Stimulated activated CD8-positive, alpha-beta memory T cell treated with anti-CD3 and anti-CD28 coated beads, Interleukin-4, amount 100 ng/mL, for 24 hours (primary cell): ENCODE measurements at places on chromosomes 11 and 22.

DNA sequence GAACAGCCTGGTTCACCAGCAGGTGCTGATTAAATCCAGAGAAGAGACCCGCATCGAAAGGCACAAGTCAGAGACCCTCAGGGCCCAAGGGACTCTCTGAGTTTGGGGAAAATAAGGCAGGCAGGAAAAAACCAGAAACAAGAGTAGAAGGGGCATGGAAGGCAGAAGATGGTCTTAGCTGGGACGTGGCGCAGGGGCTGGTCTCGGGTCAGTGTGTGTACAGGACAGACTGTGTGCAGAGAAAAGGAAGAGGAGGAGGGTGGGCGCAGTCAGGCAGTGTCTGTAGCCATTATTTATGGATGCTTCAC is 31.3 kb downstream of the PPP2R1B start:
- no peak for DNase-seq

DNA sequence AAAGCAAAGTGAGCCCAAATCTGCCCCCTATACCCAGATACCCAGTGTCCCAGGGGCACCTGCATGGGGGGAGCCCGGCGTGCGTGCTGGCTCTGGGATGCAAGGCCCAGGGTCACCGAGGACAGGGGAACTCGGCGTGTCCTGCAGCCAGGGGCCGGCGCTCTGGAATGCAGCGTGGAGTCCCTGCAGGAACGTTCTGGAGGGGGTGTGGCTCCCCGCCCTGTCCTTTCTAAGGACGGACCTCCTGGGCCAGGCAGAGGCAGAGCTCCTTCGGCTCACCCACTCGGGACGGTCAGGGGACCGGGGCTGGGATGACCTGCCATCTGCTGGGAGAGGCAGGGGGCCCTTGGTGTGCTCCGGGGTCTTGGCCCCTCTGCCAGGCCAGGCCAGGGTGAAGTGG is 1196.8 kb downstream of the BRD1 start:
- DNase-seq, result no peak

GRCh38 chr11:69366591-69366990 is 72.6 kb downstream of the MYEOV start:
- no peak for DNase-seq

- no peak for DNase-seq
Observed at GRCh38 chr22:20198557-20199319, 47.9 kb upstream of the CCDC188 start.

DNA sequence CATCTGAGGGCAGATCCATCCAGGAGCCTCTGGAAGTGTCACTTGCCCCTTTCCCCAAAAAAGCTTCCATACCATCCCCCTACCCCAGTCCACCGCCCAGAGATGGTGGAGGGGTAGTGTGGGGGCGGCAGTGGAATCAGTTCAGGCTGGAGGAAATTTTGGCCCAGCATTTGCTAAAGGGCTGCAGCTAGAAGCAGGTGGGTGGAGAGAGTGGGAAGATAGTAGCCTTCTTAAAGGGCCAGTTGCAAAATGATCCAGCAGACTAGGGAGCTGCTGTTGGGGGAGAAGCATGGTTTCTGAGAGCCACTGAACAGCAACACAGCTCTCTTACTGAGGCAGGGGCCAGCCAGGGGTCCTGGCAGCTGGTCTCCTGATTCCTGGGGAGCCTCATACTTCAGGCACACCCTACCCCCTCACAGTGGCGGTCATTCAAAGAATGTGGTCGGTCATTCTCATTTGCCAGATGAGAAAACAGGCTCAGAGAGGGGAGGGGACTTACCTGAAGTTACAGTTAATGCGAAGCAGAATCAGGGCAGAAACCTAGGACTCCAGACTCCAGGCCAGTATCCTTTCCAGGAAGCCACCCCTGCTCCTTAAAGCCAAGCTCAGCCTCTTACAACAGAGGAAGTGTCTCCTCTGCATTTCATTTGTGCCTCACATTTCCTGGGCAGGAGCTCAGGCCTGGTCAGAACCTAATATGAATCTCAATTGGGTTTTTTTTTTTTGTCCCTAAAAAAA is 5.4 kb downstream of the SEC14L2 start:
- DNase-seq, result no peak

DNA sequence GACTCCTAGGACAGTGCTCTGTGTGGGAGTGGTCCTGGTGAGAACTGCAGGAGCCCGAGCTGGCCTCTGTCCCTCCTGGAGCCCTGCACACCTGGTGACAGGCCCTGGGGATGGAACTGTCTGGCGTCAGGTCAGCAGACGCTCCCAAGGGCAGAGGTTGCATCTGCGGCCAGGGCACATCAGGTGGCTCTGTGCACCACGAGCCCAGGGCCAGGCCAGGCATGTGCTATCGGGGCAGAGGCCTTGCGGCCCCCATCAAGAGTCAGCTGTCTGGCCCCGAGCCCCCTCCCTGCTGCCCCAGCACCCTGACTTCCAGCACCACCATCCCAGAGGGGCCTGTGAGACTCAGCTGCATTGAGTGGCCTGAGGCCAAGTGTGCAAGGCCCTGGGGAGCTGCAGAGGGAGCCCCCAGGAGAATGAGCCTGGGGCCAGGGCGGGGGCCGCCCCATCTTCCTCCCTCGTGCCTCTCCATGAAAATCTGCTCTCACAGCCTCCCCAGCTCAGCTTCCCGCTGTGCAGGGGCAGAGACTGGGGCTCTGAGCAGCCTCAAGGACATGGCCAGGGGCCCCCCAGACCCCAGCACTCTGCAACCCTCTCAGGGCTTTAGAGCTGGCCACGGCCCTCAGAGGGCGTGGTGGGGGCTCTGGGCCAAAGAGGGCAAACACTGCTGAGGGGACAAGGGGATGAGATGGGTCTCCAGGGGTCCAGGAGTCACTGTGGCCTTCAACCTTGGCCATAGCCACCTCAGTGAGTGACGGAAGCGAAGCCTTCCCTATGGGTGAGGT is 56.4 kb downstream of the RTL6 start:
- no peak for DNase-seq

DNA sequence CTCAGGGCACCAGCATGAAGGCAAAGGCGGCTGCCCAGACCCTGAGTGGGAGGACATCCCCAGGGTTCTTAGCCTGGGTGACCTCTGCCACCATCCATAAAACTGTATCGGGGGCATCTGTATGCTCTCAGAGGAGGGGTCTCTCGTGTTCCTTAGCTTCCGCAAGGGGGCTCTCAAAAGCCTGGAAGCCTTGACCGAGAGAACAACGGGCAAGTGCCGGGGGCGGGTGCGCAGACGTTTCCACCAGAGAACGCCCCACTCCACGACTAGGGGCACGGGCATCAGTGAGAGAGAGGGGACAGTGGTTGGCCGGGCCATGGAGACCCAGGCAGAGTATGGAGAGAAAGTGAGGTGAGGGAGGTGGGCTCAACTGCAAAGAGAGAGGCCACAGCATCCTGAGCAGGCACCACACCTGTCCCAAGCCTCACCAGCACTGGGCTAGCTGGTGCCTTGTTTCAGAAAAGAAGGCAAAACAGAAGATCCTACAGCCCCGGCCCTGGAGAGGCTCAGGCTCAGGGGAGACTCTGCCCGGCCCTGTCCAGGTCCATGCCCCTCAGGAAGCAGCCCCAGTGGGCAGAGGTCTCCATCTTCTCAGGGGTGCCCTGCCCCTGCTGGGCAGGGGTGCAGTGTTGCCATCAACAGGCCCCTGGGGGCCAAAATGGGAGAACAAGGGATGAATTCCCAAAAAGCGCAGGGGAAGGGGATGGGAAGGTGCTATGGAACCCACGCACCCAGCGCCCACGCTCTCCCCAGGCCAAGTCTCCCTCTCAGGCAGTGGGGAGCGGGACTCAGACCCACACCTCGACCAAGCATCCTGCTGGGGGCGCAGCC is 5.9 kb downstream of the TSPAN32 start:
- no peak for DNase-seq

- DNase-seq, result no peak
Observed at GRCh38 chr11:68037411-68038225, 1.2 kb upstream of the TCIRG1 start.

GRCh38 chr22:30182350-30182745 is 64.2 kb downstream of the LIF start:
- DNase-seq, result no peak
